ENCODE measurements at places on chromosomes 4 and X.
A peak's percentile ranks its signal among the peaks of the same experiment; 100 is the strongest.

DNA sequence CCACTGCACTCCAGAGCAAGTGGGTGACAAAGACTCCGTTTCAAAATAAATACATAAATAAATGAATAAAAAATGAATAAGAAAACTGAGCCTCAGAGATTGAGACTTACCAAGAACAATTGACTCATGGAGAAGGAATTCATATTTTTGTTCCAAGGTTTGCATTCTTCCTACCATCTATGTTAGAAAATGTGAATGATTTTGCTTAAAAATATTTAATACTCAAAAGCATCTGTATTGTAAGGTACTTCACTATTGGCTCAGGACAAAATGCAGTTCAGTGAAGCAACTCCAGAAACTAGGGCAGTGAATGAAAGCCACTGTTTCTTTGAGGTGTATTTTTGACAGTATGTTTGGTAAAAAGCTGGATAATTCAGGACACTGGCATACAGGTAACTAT is 54.1 kb downstream of the XAGE2 start:
- DNase-seq, result no peak

GRCh38 chr4:164136180-164136616 is 617.7 kb upstream of the SMIM31 start:
- no peak for DNase-seq

- no peak for DNase-seq
Measured at GRCh38 chrX:14899607-14900006, 26.4 kb downstream of the MOSPD2 start.

GRCh38 chr4:179768996-179769395 is 2326.8 kb upstream of the AGA start:
- no peak for DNase-seq

- DNase-seq, result no peak
Measured at GRCh38 chr4:39259571-39260330, 77.4 kb downstream of the WDR19 start.

- no peak for DNase-seq
Measured at GRCh38 chr4:86685401-86685800, 91.3 kb downstream of the PTPN13 start.

DNA sequence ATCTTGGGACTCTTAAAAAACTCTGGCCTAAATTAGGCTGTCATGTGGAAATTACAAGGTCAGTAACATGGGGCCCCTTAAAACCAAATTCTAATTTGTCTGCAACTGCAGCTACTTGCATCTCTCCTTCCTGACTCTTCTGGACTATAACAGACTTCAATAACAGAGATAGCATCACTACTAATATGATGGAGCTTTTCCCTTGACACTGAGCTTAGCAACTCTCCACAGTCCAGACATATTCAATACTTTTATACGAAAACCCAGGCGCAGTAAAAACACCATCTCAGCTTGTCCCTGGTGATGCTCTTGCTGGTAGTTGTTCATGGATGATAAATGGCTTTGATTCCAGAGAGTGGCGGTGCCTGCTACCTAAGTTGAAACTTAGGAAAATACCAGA is 850.4 kb downstream of the STIM2 start:
- no peak for DNase-seq

DNA sequence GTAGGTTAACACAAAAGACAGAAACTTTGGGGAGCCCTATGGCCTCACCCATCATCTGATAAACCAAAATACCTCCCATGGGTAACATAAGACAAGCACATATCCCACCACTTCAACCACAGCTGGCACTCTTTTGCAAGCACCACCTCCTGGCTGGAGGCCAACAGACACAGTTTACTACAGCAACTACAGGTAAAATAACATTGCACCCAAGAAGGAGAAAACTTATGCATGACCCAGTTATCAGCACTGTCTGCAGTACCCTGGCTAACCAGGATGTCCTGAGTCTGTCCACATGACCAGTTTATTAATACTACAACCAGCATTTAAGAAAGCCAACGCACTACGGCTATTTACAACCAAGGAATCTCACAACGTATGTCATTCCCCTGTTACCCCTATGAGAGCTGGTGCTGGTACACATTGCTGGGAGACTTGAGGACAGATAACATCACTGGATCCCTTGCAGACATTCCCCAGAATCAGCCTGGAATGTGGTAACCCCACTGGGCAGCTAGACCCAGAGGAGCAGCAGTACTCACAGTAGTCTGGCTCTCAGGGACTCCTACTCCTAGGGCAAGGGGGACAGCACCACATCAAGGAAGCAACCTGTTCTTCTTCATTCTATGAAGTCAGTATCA is 32.0 kb downstream of the ELF2 start:
- DNase-seq, result no peak

- no peak for DNase-seq
Measured at GRCh38 chrX:39759526-39760224, 338.1 kb downstream of the BCOR start.

DNA sequence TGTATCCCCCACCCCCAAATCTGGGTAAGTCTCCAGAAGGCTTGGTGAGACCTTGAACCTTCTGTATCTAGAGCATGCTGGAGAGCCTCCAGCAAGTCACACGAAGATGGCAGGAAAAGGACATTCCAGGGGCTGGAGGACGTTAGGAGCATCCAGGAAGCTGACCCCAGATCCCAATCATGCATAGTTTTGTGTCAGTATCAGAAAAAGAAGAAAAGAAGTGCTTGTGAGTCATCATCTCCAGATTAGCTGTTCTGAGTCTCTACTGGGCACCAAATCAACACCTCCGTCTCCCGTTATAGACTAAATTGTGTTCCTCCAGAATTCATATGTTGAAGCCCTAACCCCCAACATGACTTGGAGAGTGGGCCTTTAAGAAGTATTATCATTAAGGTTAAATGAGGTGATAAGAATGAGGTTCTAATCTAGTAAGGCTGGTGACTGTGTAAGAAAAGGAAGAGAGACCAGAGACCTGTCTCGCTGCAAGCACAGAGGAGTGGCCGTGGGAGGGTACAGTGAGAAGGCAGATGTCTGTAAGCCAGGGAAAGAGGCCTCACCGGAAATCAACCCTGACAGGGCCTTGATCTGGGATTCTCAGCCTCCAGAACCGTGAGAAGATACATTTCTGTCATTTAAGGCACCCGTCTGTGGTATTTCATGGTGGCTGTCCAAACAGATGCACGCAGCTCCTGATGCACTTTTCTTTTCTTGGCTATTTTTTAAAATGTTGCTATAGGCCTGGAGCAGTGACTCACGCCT is 38.1 kb upstream of the CLDN24 start:
- DNase-seq, result no peak

DNA sequence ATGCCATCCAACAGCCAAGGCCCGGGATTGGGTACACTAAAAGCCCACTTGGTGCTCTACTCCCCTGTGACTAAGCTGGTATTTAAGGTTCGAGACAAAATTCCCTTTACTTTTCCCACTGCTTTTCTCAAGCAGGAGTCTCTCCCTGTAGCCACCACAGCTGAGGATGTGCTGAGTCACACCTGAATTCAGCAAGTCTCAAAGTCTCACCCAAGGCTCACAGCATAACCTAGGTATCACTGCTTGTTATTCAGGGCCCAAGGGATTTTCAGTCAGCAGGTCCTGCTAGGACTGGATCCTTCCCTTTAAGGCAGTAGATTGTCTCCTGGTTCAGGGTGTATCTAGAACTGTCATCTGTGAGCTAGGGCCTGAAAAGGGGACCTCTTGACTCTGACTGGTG is 39.2 kb downstream of the FMR1NB start:
- no peak for DNase-seq

- no peak for DNase-seq
Measured at GRCh38 chrX:149807747-149808458, 26.2 kb downstream of the MAGEA9 start.

GRCh38 chr4:54058171-54058570 is 6.2 kb downstream of the CHIC2 start:
- no peak for DNase-seq

GRCh38 chr4:142202404-142203332 is 566.3 kb downstream of the IL15 start:
- DNase-seq, result no peak

DNA sequence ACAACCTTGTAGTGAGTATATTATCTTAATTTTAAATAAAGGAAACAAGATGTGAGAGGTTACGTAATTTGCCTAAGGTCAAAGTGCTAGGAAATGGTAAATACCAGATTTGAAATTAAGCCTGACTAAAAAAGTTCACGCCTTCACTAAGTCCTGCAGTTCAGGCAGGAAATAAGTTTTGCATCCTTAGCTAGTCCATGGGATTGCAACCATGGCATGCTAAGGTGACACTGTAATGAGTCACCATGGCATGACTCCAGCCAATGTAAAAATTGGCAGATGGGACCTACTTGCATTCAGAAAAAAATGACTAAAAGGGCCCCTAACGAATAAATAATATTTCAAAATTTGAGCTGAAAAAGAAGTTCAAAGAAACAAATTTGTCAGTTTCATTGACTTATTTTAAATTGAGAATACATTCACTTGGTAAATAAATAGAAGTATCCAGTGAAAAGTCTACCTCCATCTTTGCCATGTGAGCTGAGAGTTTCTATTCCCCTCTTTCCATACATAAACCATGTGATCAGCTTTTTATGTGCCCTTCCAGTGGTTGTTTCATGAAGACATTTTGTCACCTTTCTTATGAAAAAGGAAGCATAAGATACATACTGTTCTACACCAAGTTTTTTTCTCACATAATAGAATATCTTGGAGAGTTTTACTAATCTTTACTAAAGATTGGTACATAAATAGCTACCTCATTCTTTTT is 72.4 kb downstream of the ANKRD50 start:
- DNase-seq, result no peak

GRCh38 chrX:71095981-71096759 is 519 bp downstream of the FOXO4 start:
- no peak for DNase-seq

DNA sequence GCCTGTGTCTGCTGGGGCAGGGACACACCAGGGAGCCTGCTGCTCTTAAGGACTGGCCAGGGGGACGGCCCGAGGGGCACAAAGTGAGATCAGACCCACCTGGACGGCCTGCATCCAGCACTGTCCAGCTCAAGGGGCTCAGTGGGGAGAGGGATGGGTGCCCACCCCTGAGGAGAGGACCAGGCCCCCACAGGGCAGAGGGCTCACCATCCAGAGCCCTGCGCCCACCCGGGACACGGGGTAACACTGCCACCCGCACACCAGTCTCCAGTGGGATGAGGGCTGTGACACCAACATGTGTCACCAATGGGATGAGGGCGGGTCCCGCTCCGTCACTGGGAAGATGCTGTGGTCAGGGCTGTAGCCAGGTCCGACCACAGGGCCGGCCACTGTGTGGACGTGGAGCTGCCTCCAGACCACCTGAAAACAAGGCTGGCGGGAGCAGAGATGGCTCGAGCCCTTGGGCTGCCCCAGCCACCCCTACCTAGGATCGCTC is 13.2 kb downstream of the DGKQ start:
- peak; percentile 32 for DNase-seq

GRCh38 chr4:121654738-121655137 is 42.0 kb downstream of the ANXA5 start:
- DNase-seq, result no peak

- peak; percentile 58 for DNase-seq
Measured at GRCh38 chr4:81197864-81198524, 17.0 kb downstream of the PRKG2 start.

DNA sequence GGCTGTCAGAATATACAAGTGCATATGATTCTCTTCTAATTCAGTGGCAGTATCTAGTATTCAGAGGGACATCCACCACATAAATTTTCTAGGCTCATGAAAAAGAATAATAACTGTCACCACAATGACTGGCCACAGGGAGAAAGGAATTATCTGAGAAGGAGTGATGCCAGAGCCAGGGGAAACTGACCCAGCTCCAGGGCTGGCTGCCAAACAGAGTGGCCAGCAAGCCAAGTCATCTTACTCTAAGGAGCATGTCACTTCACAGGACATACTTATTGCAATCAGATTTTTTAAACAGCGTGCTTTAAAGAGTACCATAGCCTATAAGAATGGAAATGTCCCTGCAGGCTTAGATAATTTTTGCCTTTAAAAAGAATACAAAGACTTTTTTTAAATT is 5.8 kb upstream of the SEPTIN11 start:
- no peak for DNase-seq

DNA sequence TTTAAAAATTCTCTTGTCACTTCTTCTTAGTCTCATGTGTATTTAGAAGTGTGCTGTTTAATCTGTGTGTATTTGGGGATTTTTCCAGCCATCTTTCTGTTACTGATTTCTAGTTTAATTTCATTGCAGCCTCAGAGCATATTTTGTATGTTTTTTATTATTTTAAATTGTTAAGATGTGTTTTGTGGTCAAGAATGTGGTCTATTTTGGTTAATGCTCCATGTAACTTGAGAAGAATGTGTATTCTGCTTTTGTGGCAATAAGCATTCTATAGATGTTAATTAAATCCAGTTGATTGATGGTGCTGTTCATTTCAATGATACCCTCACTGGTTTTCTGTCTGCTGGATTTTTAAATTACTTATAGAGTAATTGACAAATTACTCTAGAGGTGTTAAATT is 38.9 kb downstream of the ANXA10 start:
- DNase-seq, result no peak

- DNase-seq, result no peak
Measured at GRCh38 chrX:55813150-55813549, 95.6 kb downstream of the RRAGB start.

- no peak for DNase-seq
Measured at GRCh38 chr4:75015627-75016026, 82.7 kb downstream of the PARM1 start.

GRCh38 chrX:71191248-71191647 is 31.8 kb upstream of the GJB1 start:
- DNase-seq, result no peak

GRCh38 chr4:122053186-122053585 is 98.9 kb upstream of the BLTP1 start:
- DNase-seq, result no peak

GRCh38 chrX:108590496-108590895 is 145.9 kb downstream of the IRS4 start:
- DNase-seq, result no peak

GRCh38 chr4:19178835-19179234 is 1072.9 kb upstream of the SLIT2 start:
- no peak for DNase-seq

DNA sequence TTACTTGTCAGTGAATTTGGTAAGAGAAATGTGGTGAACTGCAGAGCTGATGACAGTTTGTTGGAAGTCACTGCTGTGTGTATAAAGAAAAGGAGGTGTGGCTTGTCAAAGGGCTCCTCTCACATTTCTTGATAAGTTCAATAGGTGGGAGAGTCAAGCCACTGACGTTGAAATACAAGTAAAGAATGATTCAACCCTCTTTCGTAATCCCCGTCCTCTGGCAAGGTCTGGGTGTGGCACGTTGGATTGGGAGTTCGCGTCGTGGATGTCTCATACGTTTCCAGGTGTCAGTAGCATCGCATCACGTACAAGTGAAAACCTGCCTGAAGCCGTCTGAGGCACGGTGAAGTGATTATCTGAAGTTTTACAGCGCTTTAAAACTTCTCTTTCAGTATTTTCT is 76.4 kb downstream of the EGF start:
- DNase-seq, result no peak

- DNase-seq, result no peak
Measured at GRCh38 chrX:11551151-11551550, 114.6 kb downstream of the ARHGAP6 start.

- no peak for DNase-seq
Measured at GRCh38 chr4:55272102-55272501, 73.9 kb upstream of the SRD5A3 start.

All from D341Med (cell line).